ENCODE measurements at places on chromosomes 7 and 10. TPM values are rescaled to one million over a fixed set of nuclear protein-coding genes. Genes with fewer than 3 reads are reported as not detected.

DNA sequence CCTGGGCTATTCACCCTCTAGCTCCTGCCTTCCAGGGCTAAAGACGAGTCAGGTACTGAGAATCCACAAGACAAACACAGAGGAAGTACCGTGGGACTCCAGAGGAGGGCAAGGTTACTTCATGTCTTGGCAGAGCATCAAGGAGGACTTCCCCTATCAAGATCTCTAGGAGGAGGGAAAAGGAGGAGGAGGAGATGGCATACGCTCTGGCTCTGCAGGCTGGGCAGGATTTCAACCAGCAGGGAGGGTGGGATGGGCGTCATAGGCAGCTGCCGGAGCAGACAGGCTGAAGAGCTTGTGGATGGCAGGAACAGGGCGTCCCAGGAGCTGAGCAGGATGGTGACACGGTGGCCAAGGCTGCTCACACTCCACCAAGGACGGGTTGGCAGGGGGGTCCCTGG is 21.3 kb downstream of the MDH2 start:
- DNase-seq = peak; percentile 91

PDE6C gene
- total RNA-seq = not detected

NPSR1 gene
- not detected for total RNA-seq

- DNase-seq = no peak
These were observed 210.5 kb downstream of the BICC1 start for GRCh38 chr10:58723186-58723585.

H2BK1 gene
- total RNA-seq = not detected

DNA sequence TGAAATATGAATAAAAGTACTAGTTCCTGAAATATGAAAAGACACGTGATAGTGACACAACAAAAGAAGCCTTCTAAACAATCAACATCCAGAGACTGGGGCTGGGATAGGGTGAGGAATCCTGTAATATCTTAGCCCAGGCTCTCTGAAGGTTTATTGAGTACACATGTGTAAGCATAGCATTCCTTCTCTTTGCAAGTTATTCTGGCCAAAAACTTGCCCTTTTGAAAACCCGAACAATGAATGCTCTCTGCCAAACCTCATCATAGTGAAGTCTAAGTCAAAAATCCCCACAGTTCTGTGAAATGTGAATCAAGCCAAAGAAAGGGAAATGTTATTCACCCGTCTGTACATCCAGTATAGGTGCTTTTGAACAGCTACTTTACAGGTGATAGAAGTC is 11.6 kb downstream of the SEMA3D start:
- DNase-seq = peak; percentile 55

- DNase-seq = no peak
These were observed 37.1 kb downstream of the CPXM2 start for GRCh38 chr10:123854498-123854897.

DNA sequence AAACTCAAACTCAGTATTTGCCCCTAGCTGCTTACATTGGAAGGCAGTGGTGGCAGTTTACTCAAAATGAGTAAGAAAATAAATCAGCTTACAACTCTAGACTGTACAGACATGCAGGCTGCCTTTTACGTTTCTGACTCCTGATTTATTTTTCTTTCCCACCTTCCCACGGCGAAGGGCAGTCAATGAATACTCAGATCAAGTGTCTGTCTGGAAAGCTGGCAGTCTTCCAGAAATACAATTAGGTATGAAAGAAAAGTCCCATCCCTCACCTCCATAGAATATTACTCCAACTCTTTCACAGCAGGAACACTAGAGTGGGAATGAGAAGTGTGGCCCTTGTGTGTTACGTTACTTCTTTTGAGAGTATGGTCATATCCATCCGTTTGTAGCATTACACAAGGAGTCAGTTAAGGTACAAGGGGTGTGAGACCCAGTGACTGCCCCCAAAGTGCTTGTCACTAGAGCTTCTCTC is 1.3 kb upstream of the PAPSS2 start:
- DNase-seq = no peak

DNA sequence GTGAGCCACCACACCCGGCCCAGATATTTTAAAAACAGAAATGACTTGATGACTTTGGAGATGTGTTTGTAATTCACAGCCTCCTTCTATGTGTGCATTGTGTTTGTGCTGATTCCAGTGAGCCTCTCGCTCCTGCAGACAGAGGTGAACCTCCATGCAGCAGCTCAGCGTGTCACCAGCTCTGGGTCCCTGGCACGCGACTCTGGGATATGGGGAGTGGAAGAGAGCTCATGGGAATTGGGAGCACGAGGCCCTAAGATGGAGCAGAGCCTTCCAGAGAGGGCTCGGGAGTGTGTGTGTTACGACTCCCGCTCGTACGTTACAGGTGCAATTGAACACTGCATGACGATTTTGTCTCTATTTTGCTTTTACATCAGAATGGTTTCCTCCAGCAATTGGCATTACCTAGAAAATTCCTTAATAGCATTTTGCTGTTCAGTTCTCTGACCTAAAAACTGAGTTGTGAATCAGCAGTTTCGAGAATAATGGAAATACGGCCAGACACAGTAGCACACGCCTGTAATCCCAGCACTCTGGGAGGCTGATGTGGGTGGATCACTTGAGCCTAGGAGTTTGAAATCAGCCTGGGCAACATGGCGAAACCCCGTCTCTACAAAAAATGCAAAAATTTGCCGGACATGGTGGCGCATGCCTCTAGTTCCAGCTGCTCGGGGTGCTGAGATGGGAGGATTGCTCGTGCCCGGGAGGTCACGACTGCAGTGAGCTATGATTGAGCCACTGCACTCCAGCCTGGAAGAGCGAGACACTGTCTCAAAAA is 204.6 kb downstream of the CUX1 start:
- no peak for DNase-seq

PRLHR gene
- total RNA-seq = not detected

GRCh38 chr7:27686315-27686714 is 23.6 kb upstream of the HIBADH start:
- DNase-seq = no peak
